IPS DF 6.9 (cell line): ENCODE measurements at places on chromosomes 7 and 10.

- no peak overlapping the region for H3K4me3 ChIP-seq
- DNase-seq: no peak
- peaks cover 7% of the 10 kb centered on the region for H3K36me3 ChIP-seq
- H3K27ac ChIP-seq: no peak overlapping the region
- H3K4me1 ChIP-seq: peaks cover 17% of the 10 kb centered on the region
- H3K27me3 ChIP-seq: peaks cover 4% of the 10 kb centered on the region; the same call in 1 of the 2 replicates
Measured at GRCh38 chr7:128025819-128026218, 5.4 kb downstream of the LRRC4 start.

GRCh38 chr10:73742454-73742734, 1.8 kb upstream of the SEC24C start:
- no peak for DNase-seq
- H3K27me3 ChIP-seq: no peaks in the 10 kb centered on the region
- H3K27ac ChIP-seq: no peak overlapping the region
- H3K36me3 ChIP-seq: 0 out of 2 replicates have a peak, but pooled peaks cover 4% of the 10 kb centered on the region

DNA sequence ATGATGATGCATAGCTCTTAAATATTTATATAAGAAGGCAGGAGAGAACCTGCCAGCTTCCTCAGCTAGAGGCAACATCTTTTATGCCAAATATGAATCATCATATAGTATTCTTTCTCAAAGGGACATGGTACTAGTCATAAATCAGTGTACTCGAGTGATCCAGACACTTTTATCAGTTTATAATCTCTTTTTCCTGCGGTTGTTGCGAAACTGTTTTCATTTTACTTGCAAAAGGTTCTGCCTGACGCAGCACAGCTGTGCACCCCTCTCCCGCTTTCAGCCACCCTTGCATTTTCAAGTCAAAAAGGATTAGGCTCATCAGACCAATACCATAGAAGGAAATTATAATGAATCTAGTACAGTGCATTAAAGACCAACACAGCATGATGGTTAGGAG, 332.3 kb upstream of the PRKCQ start:
- H3K4me1 ChIP-seq: no peaks in the 10 kb centered on the region
- DNase-seq: no peak

DNA sequence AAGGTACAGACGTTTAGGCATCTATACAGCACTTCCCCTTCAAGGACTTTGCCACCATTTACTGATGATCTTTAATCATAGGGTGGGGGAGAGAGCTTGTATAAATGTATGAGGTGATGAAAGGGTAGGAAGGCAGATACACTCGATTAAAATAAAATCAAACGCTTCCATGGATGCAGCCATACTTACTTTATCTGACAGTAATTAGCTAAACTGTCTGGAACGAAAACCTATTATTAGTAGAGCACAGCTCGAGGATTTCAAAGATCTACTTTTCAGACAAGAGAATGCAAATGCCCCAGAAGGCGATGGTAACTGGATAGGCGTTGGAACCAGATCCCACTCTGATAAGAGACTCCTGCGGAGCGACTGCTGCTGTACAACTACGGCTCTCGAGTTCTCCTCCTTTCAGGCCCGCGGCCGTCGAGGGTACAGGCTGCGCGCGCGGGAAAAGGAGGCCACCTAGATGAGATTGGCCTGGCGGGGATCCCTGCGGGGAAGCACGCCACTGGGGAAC, 3.1 kb upstream of the NKX2-3 start:
- H3K4me1 ChIP-seq: peaks cover 10% of the 10 kb centered on the region
- H3K36me3 ChIP-seq: no peaks in the 10 kb centered on the region
- no peak overlapping the region for H3K4me3 ChIP-seq
- no peak for DNase-seq
- peaks cover 93% of the 10 kb centered on the region for H3K27me3 ChIP-seq
- H3K27ac ChIP-seq: no peak overlapping the region

DNA sequence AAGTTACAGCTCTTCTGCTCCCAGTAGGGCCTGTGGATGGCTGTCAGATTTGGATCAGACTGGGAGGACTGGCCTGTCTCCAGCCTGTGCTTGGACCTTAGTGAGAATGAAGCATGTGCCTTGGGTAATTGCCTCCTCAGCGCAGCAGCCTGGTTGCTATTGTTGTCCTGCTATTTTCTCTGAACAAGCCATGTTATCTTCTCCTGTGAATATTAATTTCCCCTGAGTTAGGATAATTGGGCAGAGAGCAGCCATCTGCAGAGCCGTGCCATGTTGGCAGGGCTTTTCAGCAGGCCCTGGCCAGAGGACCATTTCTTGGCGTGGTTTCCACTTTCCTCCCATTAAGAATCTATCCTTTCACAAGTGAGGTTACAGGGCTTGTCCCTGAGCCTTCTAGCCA, 497.3 kb downstream of the SORCS3 start:
- H3K4me3 ChIP-seq: no peak overlapping the region
- DNase-seq: no peak
- H3K27me3 ChIP-seq: no peaks in the 10 kb centered on the region

DNA sequence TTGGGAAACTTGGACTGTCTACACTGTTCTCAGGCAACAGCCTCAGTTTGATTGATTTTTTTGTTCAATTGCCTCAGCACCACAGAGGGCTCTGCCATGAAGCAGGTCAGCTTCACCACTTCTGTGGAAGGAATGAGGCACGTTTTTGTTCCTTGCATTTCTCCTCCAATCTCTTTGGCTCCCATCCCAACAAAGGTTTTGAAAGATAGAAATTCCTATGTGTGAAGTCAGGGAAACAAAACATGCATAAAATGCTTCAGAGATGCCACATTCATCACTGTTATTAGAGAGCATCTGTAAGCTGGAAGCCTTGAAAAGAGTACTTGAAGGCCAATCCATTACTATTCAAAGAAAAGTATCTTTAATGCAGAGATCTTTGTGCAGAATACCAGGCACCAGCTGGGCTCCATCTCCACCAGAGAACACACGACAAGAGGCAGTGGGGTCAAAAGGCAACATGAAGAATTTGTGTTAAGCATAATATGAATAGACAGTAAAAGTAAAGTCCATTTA, 249.1 kb upstream of the LYZL1 start:
- no peaks in the 10 kb centered on the region for H3K27me3 ChIP-seq
- no peak for DNase-seq
- no peaks in the 10 kb centered on the region for H3K4me1 ChIP-seq
- no peak overlapping the region for H3K4me3 ChIP-seq
- no peaks in the 10 kb centered on the region; the same call in 1 of the 2 replicates for H3K36me3 ChIP-seq

- DNase-seq: no peak
- H3K4me3 ChIP-seq: no peak overlapping the region
- H3K4me1 ChIP-seq: no peaks in the 10 kb centered on the region
- no peaks in the 10 kb centered on the region; the same call in 1 of the 2 replicates for H3K27me3 ChIP-seq
- no peaks in the 10 kb centered on the region for H3K36me3 ChIP-seq
- no peak overlapping the region for H3K27ac ChIP-seq
Measured at GRCh38 chr10:48813291-48813690, 126.3 kb downstream of the LRRC18 start.

DNA sequence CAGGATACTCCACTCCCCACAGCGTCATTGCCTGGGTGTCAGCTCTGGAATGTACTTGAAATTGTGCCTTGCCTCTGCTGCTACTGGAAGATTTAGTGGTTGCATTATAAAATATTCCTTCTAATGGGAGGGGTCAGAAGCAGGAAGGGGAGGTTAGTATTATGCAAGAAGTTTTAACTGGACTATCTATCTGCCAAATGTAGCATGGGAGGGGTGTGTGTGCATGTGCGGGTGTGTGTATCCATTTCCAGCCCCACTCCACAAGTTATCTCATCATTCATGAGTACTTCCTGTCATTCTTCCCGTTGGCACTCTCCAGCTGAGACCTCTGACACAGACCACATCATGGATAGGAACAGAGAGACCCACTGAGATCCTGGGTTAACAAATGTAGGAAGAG, 13.4 kb downstream of the MBL2 start:
- H3K36me3 ChIP-seq: no peaks in the 10 kb centered on the region
- H3K4me1 ChIP-seq: no peaks in the 10 kb centered on the region
- no peak for DNase-seq
- H3K27me3 ChIP-seq: no peaks in the 10 kb centered on the region
- no peak overlapping the region for H3K27ac ChIP-seq

GRCh38 chr10:24552346-24553016, 171.2 kb downstream of the ARHGAP21 start:
- no peak overlapping the region for H3K27ac ChIP-seq
- no peaks in the 10 kb centered on the region for H3K27me3 ChIP-seq
- H3K4me1 ChIP-seq: peaks cover 3% of the 10 kb centered on the region; the same call in 1 of the 2 replicates
- H3K36me3 ChIP-seq: no peaks in the 10 kb centered on the region

DNA sequence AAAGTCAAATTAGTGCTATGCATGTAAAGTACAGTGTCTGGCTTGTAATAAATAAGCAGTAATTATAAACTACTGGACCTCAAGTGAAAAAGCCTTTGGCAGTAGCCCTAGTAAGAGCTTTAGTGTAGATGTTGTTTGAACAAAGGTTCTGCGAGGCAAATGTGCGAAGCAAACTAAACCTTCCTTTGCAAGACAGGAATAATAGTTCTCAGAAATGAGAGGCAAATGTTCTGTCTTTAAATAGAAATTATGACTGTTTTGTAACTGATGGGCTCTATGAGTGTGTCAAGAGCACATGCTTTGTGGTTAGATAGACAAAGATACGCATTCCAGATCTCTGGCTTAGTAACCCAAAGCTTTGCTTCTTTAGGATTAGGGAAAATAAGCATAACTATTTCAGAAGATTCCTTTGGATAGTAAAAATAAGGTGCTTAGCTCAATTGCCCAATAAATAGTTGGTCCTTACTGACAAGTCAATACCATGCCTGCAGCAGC, 169.2 kb upstream of the CDC14C start:
- no peak for DNase-seq
- no peak overlapping the region for H3K4me3 ChIP-seq
- H3K27ac ChIP-seq: no peak overlapping the region
- no peaks in the 10 kb centered on the region for H3K4me1 ChIP-seq

GRCh38 chr10:110510086-110510485, 12.4 kb downstream of the DUSP5 start:
- peaks cover 11% of the 10 kb centered on the region for H3K36me3 ChIP-seq
- H3K4me3 ChIP-seq: no peak overlapping the region
- no peak overlapping the region for H3K27ac ChIP-seq
- no peaks in the 10 kb centered on the region for H3K27me3 ChIP-seq
- DNase-seq: no peak

DNA sequence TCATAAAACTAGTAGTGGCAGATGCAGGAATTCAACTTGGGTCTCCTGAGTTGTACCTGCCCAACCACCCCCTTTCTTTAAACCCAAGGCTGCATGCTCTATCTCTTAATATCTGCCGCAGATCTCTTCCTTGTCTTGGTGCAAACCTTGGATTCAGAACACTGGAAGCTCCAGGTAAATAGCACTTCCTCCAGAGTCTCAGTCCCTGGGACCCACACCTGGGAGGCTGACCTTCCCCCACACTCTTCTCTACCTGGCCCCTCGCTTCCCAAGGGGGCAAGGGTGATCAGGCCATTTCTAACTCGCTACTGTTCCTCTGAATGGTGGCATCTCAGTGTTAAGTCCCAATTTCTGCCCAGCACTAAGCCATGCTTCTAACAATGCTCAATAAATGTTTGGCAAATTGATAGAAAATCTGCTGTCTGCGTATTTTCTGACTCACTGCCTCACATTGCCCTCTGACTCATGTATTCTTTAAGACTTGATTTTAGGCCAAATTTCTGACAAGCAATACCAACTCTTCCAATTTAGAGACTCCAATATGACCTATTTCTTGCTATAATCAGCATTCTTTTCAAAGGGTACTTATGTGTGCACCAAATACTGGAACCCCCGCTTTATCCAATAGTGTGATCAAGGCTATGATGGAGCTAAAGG, 68.0 kb upstream of the PPP1R3C start:
- DNase-seq: no peak
- no peaks in the 10 kb centered on the region for H3K4me1 ChIP-seq
- no peaks in the 10 kb centered on the region for H3K36me3 ChIP-seq
- no peaks in the 10 kb centered on the region for H3K27me3 ChIP-seq

GRCh38 chr7:4257146-4258111, 424.7 kb upstream of the FOXK1 start:
- H3K27me3 ChIP-seq: no peaks in the 10 kb centered on the region
- no peak overlapping the region for H3K27ac ChIP-seq
- no peak for DNase-seq
- no peak overlapping the region for H3K4me3 ChIP-seq
- H3K36me3 ChIP-seq: no peaks in the 10 kb centered on the region

GRCh38 chr10:77946084-77946483, 19.5 kb upstream of the DLG5 start:
- no peaks in the 10 kb centered on the region for H3K4me1 ChIP-seq
- DNase-seq: no peak
- H3K27ac ChIP-seq: no peak overlapping the region
- H3K4me3 ChIP-seq: no peak overlapping the region
- no peaks in the 10 kb centered on the region for H3K36me3 ChIP-seq
- no peaks in the 10 kb centered on the region for H3K27me3 ChIP-seq

DNA sequence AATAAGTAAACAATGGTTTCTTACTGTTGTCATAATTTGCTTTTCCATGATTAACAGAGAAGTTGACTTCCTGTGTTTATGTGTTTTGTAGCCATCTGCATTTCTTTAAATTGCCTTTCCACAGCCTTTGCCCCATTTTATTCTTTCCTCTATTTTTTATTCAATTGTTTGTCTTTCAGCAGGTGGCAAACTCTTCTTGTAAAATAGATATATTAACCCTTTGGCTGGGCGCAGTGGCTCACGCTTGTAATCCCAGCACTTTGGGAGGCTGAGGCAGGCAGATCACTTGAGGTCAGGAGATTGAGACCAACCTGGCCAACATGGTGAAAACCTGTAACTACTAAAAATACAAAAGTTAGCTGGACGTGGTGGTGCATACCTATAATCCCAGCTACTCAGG, 50.6 kb upstream of the CAPZA2 start:
- H3K27ac ChIP-seq: no peak overlapping the region
- no peak for DNase-seq
- H3K27me3 ChIP-seq: no peaks in the 10 kb centered on the region
- no peaks in the 10 kb centered on the region for H3K4me1 ChIP-seq
- H3K36me3 ChIP-seq: no peaks in the 10 kb centered on the region
- no peak overlapping the region for H3K4me3 ChIP-seq

GRCh38 chr10:107104026-107104652, 60.4 kb downstream of the SORCS1 start:
- H3K27ac ChIP-seq: no peak overlapping the region
- no peaks in the 10 kb centered on the region; the same call in 1 of the 2 replicates for H3K4me1 ChIP-seq
- no peak overlapping the region for H3K4me3 ChIP-seq
- H3K27me3 ChIP-seq: no peaks in the 10 kb centered on the region
- H3K36me3 ChIP-seq: no peaks in the 10 kb centered on the region

DNA sequence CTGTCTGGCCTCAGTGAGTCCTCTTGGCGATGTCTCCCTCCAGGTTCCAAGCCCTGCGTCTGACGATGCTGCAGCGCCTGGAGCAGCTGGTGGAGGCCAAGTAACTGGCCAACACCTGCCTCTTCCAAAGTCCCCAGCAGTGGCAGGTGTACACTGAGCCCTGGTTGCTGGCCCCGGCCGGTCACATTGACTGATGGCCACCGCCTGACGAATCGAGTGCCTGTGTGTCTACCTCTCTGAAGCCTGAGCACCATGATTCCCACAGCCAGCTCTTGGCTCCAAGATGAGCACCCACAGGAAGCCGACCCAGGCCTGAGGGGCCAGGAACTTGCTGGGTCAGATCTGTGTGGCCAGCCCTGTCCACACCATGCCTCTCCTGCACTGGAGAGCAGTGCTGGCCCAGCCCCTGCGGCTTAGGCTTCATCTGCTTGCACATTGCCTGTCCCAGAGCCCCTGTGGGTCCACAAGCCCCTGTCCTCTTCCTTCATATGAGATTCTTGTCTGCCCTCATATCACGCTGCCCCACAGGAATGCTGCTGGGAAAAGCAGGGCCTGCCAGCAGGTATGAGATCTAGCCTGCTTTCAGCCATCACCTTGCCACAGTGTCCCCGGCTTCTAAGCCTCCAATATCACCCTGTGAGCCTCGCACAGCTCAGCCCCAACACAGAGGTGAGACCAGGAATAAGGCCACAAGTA, 7.3 kb upstream of the ZNF22 start:
- H3K27me3 ChIP-seq: no peaks in the 10 kb centered on the region
- no peak overlapping the region for H3K27ac ChIP-seq
- H3K4me1 ChIP-seq: peaks cover 8% of the 10 kb centered on the region
- DNase-seq: no peak
- H3K36me3 ChIP-seq: no peaks in the 10 kb centered on the region
